ENCODE measurements at places on chromosomes 16 and 17.

DNA sequence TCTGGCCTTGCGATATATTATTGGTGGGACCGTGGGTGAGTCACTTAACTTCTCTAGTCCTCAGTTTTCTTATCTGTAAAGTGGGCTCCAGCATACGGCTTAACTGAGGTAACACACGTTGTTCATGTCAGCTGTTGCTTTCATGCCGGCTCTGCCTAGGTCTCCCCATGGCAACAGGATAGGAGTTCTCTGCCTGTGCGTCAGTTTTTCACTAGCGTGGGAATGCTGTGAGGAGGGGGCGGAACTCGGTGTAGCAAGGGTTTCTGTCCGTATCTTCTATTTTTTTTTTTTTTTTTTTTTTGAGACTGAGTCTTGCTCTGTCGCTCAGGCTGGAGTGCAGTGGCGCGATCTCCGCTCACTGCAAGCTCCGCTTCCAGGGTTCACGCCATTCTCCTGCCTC is 758.5 kb upstream of the RBFOX1 start:
- no peak for DNase-seq

- DNase-seq: no peak
Measured at GRCh38 chr17:2184993-2185931, 118.3 kb downstream of the SMG6 start.

GRCh38 chr17:62805234-62805633 is 2.9 kb downstream of the MARCHF10 start:
- no peak for DNase-seq

GRCh38 chr17:42097691-42098631 is at the start of gene ZNF385C:
Gene ZNF385C, minus strand, starts transcription at chr17:42098473. Its CDS starts 35,417 bp downstream, at chr17:42063056.
- DNase-seq: peak; percentile 49

GRCh38 chr17:47714773-47715396 is 18.2 kb upstream of the TBX21 start:
- DNase-seq: no peak

- no peak for DNase-seq
Measured at GRCh38 chr17:51147650-51148049, 5.7 kb upstream of the NME1 start.

DNA sequence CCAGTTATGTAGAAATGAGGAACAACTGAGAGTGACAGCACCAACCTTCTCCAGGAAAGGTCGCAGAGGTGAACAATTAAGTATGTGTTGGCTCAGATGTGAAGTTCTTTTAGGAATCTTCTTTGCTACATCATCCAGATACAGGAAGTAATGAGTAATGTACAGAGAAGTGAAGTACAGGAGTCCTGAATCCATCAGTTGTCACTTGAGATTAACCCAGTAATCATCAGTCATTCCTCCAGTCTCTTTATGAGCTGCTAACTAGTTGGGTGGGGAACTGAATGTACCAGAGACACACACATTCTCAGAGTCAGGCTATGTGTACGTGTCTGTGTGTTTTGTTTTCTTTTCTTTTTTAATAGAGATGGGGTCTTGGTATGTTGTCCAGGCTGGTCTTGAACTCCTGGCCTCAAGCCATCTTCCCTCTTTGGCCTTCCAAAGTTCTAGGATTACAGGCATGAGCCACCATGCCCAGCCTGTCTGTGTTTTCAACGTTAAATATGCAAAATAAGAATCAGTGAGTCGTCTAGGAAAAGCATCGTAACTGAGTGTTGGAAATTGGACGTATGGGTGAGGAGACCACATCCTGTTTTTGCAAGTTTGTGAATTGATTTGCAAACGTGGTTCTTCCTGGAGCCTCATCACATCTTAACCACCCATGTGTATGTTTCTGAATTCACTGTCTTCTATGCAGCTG is 19.9 kb downstream of the ZNF200 start:
- DNase-seq: no peak

DNA sequence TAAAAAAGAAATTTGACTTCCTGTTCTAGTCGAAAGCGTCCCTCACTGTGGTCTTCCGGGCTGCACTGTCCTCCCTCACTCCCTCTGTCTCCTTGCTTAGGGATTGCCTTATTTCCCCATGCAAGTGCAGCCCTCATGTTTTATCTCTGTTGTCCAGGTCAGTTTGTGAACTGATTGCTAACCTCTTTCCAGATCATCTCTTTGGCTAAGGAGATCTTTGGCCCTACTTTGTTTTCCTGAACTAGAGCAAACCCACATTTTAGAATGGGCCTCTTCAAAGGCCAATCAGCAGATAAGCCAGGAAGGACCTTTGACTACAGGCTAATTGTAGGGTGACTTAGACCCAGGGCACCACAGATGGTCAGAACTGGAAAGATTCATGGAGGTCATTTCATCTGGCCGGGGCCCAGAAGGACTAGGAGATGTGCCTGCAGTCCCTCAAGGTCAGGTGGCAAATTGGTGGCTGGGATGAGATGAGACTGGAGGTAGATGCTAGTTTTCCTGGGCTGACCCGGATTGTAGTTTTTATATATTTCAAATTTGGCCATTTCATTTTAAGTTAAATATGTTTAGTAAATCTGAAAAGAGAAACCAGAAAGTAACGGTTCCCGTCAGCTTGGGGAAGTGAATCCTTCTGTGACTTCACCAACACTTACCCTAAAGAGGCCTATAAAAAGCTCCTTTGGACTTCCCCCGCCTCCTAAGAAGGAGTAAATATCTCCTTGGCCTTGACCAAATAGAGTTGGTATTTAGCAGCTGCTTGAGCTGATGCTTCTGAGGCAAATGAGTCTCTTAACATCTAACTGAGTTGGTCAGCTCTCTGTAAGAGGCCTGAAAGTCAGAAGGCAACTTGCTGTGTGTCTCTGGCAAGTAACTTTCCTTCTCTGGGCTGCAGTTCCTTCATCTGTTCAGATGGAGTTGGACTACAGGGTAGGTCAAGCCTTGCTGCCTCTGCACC is 6.2 kb upstream of the SLC25A19 start:
- DNase-seq: no peak

DNA sequence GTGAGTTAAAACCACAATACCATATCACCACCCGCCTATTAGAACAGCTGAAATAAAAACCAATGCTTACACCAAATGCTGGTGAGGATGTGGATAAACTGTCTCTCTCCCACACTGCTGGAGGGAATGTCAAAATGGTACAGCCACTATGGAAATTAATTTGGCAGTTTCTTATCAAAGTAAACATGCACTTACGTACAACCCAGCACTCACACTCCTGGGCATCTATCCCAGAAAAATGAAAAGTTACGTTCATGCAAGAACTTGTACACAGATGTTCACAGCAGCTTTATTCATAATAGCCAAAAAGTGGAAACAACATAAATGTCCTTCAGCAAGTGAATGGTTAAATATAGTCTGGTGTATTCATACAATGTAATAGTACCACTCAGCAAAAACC is 173.2 kb upstream of the MYOCD start:
- no peak for DNase-seq

DNA sequence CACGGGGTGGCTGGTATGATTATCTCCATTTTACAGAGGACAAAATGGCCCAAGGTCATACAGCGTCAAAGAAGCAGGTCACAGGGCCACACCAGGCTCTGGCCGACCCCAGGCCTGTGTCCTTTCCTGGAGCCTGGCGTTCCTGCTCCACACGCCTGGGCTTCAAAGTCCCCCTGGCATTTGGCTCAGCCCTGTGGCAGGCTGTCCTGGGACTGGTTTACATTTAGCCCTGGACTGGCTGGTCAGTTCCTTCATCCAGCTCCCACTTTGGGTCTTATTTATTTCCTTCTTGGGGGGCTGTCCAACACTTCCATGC is 15.3 kb downstream of the TBX2 start:
- no peak for DNase-seq

DNA sequence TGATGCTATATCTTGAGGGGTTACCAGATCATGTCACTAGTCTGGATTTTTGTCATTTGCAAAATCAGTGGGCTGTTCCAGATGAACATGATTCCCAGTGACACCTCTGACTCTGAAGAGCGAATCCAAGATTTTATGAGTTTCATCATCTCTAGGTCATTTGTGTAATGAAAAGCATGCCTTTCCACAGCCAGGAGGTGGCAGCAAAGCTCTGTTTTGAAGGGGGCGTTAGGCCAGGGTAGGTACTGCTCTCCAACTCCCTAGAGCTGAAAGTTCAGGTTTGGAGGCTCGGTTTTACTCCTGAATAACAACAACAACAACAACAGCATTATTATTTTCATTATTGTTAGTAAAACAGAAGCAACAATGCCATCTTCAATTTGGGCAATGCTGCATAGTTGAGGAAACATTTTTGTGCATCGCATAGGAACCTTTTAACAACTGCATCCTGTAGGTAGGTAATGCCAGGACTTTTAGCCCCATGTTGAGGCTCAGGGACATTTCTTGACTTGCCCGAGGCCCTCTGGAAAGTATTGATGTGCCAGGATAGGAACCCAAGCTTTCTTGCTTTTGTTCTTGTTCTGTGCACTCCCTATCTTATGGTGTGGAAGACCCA is 77.0 kb downstream of the MYH13 start:
- no peak for DNase-seq

- peak; percentile 67 for DNase-seq
Measured at GRCh38 chr16:4371357-4372000, at the start of gene VASN. Gene VASN, plus strand, starts transcription at chr16:4371848. Its CDS starts 9,030 bp downstream, at chr16:4380878.

- no peak for DNase-seq
Measured at GRCh38 chr16:65672960-65673359, 551.1 kb upstream of the CDH11 start.

- DNase-seq: no peak
Measured at GRCh38 chr16:87918866-87919680, 17.3 kb downstream of the CA5A start.

- DNase-seq: no peak
Measured at GRCh38 chr16:17426451-17426850, 44.3 kb downstream of the XYLT1 start.

- peak; percentile 45 for DNase-seq
Measured at GRCh38 chr17:40026816-40027613, 11.8 kb downstream of the CSF3 start.

GRCh38 chr17:39818358-39819000 is 45.6 kb downstream of the IKZF3 start:
- DNase-seq: no peak

GRCh38 chr17:68102318-68102758 is 66.8 kb downstream of the KPNA2 start:
- no peak for DNase-seq

DNA sequence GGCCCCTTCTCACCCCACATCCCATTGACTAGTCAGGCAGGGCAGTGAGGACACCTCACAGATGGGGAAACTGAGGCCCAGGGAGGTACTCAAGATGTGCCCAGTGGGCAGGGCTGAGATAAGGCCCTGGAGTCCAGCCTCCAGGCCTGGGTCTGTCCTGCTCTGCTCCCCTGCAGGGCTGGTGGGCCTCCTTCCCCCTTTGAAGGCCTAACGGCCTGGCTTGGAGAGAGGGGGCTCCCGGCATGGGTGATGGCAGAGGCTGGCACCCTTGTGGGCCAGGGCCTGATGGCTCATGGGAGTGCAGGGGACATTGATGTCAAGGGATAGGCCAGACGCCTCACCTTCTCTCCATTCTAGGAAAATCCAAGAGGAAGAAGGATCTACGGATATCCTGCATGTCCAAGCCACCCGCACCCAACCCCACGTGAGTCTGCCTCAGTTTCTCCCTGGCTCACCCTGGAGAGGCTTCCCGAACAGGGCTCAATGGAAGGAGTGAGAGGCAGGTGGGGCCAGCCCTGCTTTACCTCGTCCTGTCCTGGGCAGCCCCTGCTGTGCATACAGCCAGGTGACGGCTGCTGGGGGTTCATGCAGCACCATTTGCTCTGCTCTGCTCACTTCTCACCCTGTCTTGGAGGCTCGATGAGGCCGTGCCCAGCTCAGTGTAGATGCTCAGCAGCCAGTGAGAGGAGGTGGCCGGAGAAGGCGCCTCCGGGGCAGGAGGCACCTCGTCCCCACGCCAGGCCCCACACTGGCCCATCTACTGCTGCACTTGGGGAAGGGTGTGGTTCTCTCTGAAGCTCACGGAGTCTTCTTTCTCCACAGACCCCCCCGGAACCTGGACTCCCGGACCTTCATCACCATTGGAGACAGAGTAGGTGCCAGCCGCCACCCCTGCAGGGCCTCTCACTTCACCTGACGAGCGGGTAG is 13.8 kb downstream of the MAP2K3 start:
- no peak for DNase-seq

- no peak for DNase-seq
Measured at GRCh38 chr17:27477050-27477888, 21.0 kb downstream of the KSR1 start.

GRCh38 chr16:67531247-67531646 is 2.6 kb downstream of the RIPOR1 start:
- DNase-seq: no peak

GRCh38 chr16:88500255-88500661 is 47.2 kb downstream of the ZFPM1 start:
- no peak for DNase-seq

GRCh38 chr17:70608193-70608592 is 438.9 kb downstream of the KCNJ2 start:
- no peak for DNase-seq

- DNase-seq: no peak
Measured at GRCh38 chr17:78842881-78843565, 2.4 kb upstream of the USP36 start.

GRCh38 chr17:28842282-28843012 is at the start of gene FAM222B:
Gene FAM222B, minus strand, starts transcription at chr17:28842790. Its CDS starts 76,123 bp downstream, at chr17:28766667.
- peak; percentile 66 for DNase-seq

- DNase-seq: no peak
Measured at GRCh38 chr17:8713878-8714277, 30.8 kb downstream of the CCDC42 start.
